ENCODE measurements at places on chromosomes 6 and 20.

DNA sequence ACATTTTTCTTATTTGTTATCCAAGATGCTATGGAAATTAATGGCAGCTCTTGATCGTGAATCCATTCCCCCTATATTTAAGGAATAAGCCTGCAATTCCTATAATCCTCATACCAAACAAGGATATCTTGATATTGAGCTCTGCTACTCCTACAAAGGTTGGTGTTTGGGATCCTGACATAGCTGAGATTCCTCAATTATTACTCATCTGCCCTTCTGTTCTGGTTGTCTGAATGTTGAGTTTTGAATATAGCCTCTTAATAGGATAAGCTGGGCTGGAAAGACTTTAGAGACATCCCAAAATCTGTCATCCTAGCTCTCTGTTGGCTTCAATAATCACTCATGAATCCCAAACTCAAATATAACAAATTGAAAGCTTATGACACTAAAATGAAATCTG is 49.9 kb downstream of the CLIC5 start:
- no peak for DNase-seq

DNA sequence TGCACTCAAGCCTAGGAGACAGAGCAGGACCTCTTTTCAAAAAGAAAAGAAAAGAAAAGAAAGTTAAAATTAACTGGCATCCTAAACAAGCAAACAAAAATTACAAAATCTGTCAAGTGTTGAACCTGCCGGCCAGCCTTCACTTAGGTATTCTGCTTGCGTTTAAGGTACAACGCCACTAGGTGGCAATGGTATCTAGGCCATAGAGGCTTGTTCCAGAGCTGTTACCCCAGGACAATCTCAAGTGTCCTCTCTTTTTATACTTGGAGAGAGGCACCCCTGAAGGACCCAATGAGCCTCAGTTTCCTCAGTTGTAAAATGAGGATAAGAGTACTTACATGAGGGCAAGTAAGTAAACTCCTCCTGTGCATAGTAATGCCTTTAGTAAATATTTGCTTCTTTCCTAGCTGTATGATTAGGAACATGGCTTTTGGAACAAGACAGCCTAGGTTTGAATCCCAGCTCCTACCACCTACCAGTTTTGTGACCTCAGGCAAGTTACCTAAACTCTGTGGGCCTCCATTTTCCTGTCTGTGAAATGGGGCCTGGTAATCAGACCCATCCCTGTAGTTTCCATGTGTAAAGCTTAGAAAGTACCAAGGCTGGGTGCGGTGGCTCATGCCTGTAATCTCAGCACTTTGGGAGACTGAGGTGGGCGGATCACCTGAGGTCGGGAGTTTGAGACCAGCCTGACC is 5.8 kb upstream of the PACSIN1 start:
- no peak for DNase-seq

DNA sequence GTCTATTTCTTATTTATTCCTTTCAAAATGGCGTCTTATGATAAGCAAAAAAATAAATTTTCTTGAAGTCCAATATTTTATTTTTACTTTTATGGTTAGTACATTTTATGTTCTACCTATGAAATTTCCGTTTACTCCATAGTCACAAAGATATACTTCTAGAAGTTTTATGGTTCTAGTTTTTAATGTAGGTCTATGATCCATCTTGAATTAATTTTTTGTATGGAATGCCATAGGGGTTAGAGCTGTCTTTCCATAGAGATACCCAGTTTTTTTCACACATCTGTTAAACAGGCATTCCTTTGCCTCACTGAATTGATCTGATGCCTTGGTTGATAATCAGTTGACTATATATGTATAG is 24.9 kb upstream of the ASIP start:
- DNase-seq, result no peak

DNA sequence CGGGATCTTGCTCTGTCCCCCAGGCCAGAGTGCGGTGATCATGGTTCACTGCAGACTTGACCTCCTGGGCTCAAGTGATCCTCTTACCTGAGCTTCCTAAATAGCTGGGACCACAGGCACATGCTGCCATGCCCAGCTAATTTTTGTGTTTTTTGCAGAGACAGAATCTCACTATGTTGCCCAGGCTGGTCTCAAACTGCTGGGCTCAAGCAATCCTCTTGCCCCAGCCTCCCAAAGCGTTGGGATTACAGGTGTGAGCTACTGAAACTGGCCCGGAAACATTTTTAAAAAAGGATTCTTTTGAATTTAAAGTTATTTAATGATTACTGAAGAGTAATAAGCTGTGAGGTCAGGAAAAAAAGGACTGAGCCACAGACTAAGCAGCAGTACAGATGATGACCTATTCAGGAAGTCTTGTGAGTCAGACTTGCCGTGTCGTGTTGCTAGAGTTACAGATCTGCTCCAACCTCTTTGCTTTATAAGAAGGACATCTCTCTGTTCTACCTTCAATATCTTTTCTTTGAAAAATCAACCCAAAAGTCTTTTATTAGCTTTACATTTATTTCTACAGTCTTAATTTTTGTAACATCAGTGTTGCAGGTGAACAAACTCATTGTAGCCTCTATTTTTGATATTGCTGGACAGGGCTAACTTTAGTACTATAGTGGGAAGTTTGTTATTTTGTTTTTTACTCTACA is 108.7 kb downstream of the NCOA3 start:
- no peak for DNase-seq

- DNase-seq, result no peak
Observed at GRCh38 chr6:151452750-151453427, 963 bp upstream of the RMND1 start.

DNA sequence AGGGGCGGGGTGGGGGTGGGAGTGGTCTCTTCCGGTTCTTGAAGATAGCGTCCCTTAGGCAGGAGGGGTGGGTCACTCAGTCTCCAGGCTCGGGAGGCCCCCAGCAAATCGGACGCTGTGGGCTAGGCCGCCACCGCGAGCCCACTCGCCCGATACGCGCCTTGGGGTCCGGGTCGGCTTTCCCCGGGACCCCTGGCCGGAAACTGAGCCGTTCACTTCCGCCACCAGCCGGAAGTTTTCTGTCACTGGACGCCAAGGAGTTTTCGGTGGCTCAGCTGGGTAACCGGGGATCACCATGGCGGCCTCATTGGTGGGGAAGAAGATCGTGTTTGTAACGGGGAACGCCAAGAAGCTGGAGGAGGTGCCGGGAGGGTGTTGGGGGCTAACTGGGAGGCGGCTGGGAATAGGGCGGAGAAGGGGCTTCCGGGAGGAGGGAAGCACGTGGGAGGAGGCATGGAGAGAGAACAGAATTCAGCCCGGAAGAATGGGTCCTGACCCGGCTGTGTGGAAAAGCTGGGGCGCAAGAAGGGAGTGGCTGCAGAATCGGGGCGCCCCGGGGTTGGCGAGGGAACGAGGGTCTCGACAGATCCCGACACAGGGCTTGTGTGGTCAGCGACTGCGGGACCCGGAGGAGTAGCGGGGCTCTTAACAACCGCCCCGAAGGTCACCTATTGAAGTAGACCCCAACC is at the start of gene ITPA:
Gene ITPA, plus strand, starts transcription at position 242 of the 689 bp plus-strand sequence. Its CDS starts 54 bp downstream, at position 296.
- DNase-seq, result no peak

DNA sequence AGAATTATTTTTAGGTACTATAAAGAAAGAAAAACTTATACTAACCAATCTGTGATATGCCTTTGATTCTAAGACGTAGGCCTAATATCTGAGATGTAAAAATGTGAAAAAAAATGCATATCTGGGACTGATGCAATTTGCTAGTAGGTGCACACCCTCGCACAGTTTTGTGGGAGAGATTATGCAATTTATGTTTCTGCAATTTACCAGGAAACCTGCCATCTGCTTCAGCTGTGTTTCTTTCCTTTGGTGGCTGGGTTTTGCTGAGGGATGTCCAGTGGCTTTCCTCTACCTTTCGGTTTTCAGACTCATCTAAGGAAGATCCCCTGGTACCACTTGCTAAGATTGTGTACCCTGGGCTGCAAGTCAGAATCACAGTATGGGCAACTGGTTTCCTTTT is 186.9 kb downstream of the ZFP64 start:
- no peak for DNase-seq

GRCh38 chr20:34083137-34083536 is 28.9 kb downstream of the EIF2S2 start:
- DNase-seq, result peak; percentile 35

GRCh38 chr6:36612101-36612625 is 18.0 kb downstream of the SRSF3 start:
- no peak for DNase-seq

DNA sequence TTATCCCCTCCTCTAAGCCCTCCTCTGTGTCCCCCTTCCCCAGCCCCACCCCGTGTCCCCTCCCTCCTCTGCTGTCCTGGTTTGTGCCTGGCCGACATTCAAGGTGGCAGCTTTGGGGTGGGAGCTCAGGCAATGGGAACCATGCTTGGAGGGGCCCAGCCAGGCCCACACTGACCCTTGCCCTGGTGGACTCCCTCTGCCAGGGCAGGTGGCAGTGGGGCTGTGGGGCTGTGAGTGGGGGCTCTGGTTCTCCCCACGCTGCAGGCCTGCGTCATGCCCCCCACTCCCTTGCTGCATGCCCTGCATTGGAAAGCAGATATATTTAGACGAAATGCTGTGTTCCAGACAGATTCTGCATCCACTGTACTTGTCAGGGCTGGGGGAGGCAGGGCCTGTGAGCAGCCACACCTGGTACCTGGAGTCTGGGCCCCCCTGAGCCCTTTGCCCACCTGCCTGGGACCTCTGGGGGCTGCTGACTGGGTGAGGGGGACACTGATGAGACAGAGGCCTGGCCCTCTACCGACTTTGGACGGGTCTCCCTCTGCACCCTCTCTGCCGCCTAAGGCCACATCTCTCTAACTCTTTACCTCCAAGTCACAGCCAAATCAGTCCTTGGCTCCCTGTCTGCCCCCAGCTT is 14.2 kb downstream of the DLGAP4 start:
- no peak for DNase-seq

DNA sequence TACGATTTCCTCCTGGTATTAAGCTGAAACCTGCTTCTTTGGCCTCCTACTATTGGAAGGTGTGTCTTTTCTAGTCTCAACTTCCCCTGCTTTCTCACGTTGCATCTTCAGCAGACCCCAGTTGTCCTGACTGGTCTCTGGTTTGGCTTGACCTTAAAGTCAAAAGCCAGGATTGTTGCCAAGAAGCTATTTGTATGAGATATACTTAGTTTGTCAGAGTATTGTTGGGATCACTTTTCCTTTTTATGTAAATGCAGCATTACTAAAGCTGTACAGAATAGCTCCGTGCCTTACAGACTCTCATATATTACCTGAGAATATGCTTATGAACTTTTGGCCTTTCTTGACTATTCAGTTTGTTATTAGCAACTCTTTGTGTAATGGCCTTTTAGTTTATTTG is 61.1 kb downstream of the TSPYL4 start:
- DNase-seq, result no peak

- no peak for DNase-seq
Observed at GRCh38 chr6:119314885-119315272, 34.7 kb downstream of the MAN1A1 start.

GRCh38 chr6:156925718-156926607 is 148.8 kb downstream of the ARID1B start:
- no peak for DNase-seq

GRCh38 chr20:36285746-36286447 is 20.2 kb upstream of the DLGAP4 start:
- DNase-seq, result no peak

DNA sequence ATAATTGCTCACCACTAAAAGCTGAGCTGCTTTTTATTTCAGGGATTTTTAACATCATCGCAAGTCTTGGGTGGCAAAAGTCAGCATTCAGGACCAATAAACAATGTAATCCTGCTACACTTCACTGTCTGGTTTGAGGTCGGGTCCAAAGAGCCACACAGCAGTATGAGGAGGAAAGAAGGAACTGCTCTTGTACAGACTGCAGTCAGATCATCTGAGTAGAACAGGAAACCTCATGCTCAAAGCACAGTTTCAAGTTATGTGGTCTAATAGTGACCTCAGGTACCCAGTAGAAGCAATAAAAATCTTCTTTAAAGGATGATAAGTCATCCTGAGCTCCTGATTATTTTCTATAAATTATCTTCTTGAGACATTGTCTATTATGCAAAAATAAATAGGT is 211.4 kb downstream of the FUT9 start:
- no peak for DNase-seq

DNA sequence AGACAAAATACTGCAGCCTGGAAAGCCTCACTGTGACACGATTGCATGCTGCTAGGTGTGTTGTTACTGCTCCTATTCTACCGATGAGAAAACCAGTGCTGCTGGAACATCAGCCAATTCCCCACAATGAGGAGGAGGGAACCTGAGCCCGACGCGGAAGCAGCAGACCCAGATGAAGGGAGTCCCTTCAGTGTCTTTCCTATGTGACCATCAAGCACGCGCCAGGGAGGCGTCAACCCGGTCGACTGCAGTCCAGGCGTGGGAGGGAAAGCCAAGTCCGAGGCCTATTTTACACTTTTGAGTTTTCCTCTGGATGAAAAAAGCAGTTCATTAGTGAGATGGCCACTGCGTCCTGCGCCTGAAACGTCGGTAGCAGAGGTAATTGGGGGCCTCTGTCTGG is 63.3 kb downstream of the STK35 start:
- no peak for DNase-seq

DNA sequence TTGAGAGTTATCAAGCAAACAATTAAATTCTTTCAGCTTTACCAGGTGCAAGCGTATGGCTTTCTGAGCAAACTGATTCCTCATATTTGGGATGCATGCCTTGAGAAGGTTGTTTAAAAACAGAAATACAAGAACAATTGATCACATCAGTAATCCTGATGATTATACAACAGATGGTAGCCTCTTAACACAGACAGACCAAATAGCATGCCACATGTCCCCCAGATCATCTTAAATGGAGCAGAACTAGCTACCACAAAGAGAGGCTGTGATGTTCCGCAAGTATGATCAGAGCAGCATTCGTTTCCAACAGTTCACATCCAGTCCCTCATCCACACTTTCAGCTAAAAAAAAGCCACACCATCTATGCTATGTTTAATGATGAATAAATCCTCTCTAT is 246.2 kb upstream of the NRSN1 start:
- DNase-seq, result no peak

DNA sequence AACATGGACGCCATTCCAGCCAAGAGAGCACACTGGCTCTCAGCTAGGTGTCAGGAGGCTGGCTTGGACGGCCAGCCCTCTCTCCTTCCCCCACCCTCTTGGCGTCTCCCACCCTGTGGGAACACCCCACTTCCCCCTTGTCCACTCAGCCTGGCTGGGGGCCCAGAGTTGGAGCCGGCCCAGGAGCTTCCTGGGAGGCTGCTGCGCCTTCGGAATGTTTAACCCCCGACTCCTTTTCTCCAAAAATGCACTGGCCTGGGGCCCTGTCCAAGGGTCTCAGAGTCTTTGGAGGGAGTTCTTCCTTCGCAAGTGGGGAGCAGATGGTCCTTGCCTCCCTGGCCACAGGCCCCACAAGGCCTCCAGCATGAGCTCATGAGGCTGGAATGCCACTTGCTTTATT is 4.1 kb downstream of the ADAM33 start:
- DNase-seq, result no peak
